Diencephalon (tissue), 1 donor: ENCODE measurements at places on chromosomes 13 and 19. TPM values are rescaled to one million over a fixed set of nuclear protein-coding genes. Genes with fewer than 3 reads are reported as not detected.

Gene CGB3
- not detected for total RNA-seq

Gene CCDC169
- 4.4 TPM for total RNA-seq

Gene GRIN2D
- total RNA-seq: 15.7 TPM

Gene ZNF225
- total RNA-seq: 12.5 TPM

Gene C13orf46
- 0.23 TPM for total RNA-seq

Gene SOHLH2
- total RNA-seq: 3.5 TPM

Gene KIR2DL3
- not detected for total RNA-seq

Gene DCT
- 0.92 TPM for total RNA-seq

Gene CGB8
- not detected for total RNA-seq

Gene ZNF66
- 13.4 TPM for total RNA-seq

Gene TNNT1
- 20.5 TPM for total RNA-seq

Gene CABP5
- total RNA-seq: not detected
